ENCODE measurements at places on chromosomes 7 and 10.

DNA sequence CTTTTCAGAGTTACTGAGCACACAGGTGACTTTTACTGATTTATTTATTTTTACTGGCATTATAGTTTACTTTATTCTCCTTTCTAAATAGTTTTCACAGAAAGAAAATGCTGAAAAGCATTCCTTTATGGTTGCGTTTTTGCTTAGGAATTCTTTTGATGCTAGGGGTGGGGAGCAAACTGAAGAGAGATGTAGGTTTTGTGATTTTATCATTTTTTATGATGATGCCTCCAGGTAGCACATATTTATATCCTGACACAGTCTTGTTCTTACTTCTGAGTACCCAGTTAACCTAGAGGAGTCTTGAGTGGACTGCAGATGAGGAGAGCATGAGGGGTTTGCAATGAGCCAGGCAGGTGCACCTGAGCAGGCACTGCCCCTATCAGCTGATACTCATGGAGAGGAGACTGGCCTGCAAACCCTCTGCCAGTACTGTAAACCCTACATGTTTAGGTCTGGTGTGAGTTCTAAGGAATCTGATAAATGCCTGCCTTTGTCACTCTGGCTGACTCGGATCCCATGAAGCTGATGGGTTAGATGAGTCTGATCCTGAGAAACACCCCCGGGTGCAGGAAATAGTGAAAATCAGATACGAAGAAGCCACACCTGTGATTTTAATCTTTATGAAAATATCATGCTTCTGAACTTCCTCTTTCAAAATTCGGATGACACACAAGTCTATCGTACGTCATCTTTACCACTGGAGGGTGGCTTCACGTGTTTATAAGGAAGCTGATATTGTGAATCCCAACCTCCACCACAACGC, 302.9 kb downstream of the WDR37 start:
- DNase-seq: no peak

- no peak for DNase-seq
Measured at GRCh38 chr10:35194906-35195305, 68.3 kb downstream of the CREM start.

DNA sequence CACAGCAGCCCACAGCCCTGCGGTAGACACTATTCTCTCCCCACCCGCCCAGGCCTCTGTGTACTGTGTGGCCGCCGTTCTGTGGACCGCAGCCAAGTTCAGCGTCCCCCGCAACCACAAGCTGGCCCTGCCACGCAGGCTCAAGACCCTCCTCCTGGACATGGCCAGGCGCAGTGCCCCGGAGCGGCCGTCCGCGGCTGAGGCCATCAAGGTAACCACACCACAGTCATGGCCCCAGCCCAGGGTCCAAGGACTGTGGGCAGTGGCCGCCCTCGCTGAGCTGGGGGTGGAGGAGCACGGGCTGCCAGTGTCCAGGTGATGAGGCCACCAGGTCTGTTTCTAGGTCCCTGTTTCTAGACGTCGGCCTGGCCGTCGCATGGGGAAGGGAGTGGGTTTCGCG, 34.4 kb upstream of the UTF1 start:
- DNase-seq: no peak

DNA sequence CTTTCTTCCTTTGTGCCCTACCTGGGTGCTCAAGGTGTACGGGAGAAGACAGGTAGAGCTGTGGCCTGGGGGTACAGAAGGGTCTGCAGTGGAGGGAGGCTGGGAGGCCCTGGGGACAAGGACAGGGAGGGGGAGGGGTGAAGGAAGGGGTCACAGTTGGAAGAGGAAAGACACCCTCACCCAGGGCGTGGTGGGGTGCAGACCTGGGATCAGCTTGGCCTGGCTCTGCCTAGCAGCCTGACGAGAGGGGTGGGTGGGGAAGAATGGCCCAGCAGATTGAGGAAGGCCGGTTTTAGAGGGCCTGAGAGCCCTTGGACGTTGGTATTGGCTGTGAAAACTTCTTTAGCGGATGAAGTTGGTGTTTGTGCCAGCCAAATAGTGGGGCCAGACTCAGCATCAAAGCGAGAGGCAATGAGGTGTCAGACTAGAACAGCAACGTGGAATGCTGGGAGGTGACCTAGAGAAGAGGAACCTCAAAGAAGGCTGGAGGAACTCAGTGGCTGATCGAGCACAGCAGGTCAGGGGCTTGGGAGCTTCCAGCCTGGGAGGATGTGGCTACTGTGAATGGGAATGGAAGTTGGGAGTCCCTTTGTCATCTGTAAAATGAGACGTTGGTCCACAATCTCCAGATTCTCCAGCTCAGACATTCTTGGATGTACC, 18.1 kb upstream of the TRIM8 start:
- DNase-seq: no peak

DNA sequence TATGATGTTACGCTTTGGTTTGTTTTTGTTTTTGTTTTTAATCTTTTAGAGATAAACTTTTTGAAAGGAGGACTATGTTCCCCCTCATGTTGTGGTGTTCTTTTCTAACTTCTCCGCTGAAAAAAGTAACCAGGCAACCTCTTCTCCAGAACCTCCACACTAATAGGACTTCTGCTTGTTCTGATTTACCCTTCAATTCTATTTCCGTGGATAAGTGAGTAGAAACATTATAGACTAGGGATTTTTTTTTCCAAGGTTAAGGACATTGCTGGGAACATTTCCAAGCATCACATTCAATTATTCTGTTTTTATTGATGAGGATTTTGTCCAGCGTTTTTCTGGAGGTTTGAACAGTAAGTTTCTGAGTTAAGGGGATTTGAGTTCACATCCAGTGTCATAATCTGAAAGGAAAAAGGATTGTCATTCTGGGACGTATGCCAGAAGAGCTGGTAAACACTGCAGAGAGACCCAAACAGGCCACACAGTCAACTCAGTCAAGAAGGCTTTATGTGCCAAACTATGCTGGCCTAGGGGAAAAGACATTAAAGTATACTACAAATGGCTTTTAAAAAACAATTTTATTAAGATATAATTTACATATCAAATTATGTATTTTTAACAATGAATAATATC, 28.3 kb upstream of the RALA start:
- no peak for DNase-seq

DNA sequence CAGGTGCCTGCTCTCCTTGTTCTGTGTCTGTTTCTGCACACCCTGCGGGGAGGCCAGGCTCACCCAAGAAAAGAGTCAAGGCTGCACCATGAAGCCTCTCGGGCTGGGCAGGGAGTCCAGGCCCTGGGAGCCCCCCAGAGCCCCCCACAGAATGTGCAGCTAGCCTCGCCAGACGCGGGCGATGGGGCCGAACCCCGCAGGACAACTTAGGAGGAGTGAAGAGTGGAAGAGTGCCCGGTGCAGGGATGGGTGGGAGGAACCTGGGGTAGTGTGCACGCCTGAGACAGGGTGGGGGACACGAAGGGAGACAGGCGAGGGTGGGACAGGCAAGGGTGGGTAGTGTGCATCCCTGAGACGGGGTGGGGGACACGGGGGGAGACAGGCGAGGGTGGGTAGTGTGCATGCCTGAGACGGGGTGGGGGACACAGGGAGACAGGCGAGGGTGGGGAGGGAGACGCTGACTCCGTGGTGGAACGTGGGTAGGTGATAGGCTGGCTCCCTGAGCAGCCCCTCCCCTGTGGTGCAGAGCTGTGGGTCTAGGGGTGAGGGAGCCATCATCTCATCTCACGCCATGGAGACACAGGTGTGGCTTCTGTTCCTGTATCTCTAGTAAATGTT, 615.4 kb downstream of the DNAJB6 start:
- DNase-seq: no peak

DNA sequence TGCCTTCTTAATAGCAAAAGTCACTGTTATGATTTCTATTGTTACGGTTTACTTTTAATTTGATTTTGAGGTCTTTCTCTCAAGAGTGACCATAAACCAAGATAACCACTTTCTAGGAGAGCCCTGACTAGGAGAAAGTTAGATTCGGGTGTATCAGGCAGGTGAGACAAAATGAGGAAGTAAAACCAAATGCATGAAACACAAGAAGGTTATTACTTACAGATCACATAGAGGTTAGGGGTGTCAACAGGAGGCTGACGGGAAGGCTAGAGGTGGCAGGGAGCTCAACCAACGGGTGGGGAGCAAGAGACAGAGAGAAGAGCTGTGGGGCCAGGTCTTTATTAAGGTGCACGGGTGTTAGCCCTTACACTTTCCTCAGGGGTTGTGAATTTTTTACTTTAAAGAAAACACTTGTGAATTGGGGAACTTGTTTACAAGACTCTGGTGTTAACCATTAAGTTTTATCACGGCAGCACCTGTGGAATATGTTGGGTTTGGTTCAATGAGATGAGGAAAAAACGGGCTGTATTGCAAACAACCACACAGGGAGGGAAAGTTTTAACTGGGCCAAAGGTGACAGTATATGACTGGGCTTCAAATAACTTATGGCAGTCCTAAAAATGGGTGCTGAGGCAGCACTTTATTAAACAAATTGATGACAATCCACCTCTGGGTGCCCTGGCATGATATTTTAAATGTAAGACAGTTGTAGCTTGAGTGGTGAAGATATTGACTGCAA, 154.9 kb downstream of the SDHAF3 start:
- DNase-seq: no peak

DNA sequence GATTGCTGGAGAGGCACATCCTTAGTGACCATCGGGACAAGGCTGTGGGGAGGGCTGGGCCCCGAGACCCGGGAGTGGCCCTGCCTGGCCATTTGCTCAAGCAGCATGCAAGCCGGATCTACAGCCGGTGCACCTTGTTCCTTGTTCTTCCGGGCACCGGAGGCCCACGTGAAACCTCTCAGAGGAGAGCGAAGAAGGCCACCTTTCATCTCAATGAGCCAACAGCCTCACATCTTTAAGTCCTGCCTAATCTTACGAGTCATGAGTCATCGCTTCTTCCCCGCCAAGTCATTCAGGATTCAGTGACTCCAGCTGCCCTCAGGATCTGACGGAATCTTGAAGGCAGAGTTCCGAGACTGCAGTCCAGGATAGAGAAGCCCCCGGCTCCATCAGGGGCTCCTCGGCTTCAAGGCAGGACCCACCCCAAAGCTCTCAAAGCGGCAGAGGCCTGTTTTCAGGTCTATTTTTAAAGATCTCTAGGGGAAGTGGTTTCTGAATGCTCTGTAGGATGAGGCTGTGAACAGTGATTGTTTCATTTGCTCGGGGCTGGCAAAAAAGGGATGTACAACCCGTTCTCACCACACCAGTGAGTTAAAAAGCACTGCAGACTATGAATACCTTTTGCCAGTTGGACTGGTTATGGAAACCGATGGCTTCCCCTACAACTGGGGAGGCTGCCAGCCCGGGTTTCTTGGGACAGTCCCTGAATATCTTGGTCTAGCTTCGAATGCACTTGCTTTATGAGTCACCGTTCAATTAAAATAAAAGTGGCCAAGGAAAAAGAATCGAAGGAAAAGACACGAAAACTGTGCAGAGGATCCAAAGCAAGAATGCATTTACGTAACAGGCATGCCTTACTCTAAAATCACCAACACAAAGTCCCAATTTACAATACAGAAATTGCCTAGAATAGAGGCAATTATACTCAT, 57.2 kb upstream of the ECHDC3 start:
- DNase-seq: no peak

- no peak for DNase-seq
Measured at GRCh38 chr7:156752367-156753228, 112.0 kb downstream of the RNF32 start.
